DMS153 (cell line): ENCODE measurements at places on chromosomes 12 and 14.
A peak's percentile ranks its signal among the peaks of the same experiment; 100 is the strongest.

- DNase-seq, result no peak
These were observed 27.5 kb downstream of the CMKLR1 start for GRCh38 chr12:108311605-108312004.

DNA sequence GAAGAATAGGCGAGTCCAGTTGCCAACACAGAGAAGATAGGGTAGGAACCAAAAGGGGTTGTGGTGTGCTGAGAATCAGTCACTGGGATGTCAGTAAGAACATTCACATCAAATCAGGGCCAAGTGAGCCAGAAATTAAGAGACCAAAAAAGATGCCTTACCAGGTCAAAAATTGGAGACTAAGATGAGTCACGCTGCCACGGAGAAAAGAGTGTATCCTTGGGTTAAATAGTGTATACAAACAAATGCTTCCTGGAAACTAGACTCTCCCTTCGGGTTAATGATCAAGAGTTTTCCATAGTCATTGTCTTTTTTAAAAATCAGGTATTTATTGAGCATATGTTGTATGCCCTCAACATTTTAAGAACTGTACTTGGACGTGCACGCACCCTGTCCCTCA, 45.2 kb upstream of the BAZ1A start:
- no peak for DNase-seq

DNA sequence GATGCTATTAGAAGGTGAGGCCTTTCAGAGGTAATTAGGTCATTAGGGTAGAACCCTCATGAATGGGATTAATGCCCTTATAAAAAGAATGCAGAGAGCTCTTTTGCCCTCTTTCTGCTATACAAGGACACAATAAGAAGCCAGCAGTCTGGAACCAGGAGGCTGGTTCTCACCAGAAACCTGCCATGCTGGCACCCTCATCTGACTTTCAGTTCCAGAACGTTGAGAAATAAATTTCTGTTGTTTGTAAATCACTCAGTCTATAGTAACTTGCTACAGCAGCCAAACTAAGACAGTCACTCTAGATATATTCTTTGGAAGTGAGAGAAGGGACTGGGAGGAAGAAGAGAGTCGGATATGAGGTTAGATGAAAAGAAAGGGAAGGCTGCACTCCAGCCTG, 125.0 kb upstream of the MYF6 start:
- no peak for DNase-seq

DNA sequence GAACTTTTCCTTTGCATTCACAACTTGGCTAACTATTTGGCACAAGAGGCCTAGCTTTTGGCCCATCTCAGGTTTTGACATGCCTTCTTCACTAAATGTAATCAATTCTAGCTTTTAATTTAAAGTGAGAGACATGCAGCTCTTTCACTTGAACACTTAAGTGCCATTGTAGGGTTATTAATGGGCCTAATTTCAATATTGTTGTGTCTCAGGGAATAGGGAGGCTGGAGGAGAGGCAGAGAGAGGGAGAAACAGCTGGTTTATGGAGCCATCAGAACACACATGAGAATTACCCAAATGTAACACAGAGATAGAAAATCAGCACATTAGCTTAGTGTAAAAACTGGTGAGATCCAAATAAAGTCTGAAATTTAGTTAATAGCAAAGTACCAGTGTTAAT, 157.4 kb downstream of the RPAP3 start:
- no peak for DNase-seq

- no peak for DNase-seq
These were observed 19.3 kb downstream of the JAG2 start for GRCh38 chr14:105149146-105149781.

DNA sequence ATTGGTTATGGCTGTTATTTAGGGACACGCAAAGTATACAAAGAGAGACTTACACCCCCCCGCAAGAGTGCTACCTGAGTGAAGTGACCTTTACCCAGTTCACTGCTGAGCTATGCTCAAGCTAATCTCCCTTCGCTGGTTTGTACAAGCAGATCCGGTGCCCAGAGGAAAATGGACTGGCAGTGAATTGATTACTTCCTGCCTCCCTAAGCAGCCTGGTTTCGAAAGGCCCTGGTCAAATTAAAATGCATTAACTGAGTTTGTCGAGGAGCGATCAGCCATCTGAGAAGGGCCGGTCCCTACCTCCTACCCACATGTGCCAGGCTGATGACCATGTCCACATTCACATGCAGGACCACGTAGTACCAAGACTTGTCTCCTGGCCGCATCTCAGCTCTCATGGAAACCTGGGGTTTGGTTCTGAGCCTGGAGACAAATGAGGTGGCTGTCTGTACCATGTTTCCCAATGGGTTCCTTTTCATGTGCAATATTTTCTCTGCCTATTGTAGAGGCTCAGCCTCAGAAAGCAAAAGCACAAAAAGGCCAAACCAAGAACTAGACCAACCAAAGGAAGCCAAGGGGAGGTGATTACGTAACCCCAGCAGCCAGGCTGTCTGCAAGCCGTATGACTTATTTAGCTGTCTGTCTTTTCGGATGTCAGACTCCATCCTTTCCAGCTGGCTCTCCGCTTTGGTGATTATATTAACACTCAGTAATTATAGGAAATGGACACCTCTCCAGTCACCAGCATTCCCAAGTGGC, 284.7 kb upstream of the PWP1 start:
- no peak for DNase-seq

- no peak for DNase-seq
These were observed 2.3 kb downstream of the SPPL3 start for GRCh38 chr12:120901818-120902217.

DNA sequence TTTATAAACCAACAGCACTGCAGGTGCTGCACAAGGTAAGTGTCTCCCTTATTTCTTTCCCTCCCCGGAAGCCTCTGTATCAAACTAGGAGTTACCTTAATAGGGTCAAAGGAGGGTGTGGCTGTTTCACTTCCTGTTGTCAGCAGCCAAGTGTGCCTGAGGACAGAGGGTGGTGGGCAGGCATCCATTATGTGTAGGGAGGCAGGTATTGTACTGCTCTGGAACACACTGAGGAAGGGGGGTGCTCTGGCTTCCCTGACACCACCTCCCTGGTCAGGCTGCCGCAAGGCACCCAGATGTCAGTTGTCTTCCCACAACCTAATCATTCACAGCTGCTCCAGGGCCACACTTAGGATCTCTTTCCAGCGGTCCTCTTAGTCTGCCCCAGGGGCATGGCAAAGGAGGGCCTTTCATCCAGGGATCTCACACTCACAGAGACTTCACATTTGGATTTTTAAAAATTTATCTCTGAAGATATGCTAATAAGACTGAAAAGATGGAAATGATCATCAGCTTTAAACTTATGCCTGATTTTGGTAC, 132.0 kb upstream of the ARHGAP5 start:
- peak; percentile 92 for DNase-seq

DNA sequence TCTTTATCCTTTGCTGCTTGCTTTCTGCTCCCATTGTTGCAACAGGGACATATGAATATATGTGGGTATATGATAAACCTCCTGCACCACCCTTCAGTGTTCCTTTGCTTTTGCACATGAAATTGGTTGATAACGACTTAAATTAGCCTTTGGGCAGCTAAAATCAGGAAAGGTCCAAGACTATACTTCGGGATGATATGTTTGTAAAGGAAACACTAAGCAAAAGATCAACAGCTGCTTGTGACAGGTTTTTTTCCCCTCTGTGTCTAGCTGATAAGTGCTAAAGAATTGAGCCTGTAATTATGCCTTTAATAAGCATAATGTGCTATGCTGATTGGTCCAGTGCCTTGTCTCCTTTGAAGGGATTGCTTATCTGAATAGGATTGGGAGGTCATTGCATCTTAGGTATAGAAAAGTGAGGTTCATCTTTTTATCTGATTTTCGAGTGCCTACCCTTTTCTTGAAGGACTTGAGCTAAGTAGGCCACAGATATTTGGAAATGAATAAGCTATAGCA, 59.4 kb downstream of the PPHLN1 start:
- no peak for DNase-seq

- DNase-seq, result no peak
These were observed 353.8 kb upstream of the FAR2 start for GRCh38 chr12:28795311-28795710.

DNA sequence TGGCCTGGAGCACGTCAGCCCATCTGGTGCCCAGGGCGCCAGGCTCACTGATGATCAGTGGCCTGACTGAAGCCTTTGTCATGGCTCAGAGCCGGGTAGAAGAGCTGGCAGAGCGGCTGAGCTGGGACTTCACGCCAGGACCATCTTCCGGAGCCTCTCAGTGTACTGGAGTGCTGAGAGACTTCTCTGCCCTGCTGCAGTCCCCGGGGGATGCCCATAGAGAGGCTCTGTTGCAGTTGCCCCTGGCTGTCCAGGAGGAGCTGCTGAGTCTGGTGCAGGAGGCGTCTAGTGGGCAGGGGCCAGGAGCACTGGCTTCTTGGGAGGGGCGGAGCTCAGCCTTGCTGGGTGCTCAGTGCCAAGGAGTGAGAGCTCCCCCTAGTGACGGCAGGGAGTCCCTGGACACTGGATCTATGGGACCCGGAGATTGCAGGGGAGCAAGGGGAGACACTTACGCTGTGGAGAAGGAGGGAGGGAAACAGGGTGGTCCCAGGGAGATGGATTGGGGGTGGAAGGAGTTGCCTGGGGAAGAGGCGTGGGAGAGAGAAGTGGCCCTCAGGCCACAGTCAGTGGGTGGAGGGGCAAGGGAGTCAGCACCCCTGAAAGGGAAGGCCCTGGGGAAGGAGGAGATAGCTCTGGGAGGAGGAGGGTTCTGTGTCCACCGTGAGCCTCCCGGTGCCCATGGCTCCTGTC, 2.0 kb downstream of the KHNYN start:
- DNase-seq, result peak; percentile 62

GRCh38 chr12:54558311-54558710, 8.9 kb downstream of the PDE1B start:
- DNase-seq, result no peak

GRCh38 chr12:121798787-121799155, 5.0 kb upstream of the SETD1B start:
- no peak for DNase-seq

GRCh38 chr14:95346820-95347219, 27.1 kb upstream of the CLMN start:
- DNase-seq, result no peak

DNA sequence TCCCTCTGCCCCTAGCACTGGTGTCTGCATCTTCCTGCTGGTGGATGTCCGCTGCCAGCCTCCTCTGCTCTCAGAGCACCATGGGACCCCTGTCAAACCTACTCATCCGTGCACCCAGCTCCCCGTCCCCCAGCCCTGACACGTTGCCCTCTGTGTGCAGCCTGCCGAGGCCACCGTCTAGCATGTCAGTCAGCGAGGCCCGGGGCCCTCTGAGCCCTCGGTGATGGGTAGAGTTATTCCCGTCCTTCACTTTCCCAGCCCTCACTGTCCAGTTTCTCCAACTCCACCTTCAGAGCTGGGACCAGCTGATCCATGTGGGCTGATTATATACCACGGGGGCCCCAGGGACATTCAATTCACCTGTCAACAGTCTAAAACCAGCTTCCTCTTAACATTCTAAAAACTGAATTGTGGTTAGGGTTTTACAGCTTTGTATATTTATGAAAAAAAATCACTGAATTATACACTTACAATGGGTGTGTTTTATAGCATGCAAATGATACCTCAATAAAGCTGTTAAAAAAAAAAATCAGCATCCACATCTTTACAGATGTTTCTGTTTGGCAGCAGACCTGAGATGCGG, 61.3 kb downstream of the CCDC88C start:
- no peak for DNase-seq

- no peak for DNase-seq
These were observed 36.4 kb upstream of the PRIMA1 start for GRCh38 chr14:93824518-93825234.

DNA sequence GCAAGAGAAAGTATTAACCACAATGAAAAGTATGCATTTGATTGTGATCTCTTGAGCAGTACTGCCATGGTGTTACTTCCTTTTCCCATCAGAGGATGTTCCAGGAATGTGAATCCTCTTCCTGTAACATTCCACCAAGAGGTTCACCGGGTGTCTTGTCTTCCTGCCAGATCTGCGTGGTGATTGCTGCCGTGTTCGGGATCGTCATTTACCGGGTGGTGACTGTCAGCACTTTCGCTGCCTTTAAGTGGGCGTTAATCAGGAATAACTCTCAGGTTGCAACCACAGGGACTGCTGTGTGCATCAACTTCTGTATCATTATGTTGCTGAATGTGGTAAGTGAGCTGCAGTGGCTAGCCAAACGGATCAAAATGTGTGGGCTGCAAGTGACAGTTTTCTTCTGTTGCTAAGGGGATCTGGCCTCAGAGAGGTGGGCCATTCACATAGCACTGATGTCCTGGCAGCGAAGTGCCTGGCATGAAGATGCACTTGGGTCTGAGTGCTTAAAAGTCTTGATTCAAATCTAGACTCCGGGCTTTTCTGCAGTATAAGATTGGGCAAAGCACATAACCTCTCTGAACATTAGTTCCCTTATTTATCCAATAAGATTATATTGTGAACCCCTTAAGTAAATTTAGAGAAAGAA, 123.4 kb downstream of the SLC5A8 start:
- DNase-seq, result no peak

DNA sequence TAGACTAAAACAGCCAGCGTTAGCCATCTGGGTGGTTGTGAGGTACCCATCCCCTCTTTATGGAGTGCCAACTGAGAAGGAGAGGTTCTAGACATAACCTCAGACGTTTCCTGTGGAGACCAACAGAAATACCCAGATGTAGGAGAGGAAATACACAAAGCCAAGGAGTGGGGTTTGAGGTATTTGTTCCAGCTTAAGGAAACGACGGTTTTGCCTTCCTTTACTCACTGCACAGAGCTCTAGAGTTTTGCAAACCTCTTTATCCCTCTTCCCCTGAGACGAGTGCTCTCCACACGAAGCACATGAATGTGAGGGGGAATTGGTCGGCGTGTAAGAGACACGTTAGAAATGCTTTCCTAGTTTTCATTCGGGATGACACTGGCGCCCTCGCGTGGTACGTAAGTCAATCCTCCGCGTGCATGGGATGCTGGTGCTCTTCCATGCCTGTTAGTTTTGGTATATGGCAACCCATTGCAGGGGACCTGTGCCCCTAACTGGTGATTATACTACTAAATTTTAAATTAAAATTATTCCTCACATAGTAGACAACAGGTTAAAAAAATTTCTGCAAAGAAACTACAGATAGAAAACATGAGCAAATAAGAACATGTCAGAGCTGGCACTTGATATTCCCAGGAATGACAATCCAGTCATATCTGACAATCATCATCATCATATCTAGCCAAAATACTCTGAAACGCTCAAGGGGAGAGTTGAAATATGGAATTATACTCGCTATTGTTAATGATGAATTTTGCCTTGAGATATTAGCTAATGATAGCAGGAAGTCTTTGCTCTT, 121.7 kb downstream of the PPM1H start:
- no peak for DNase-seq

DNA sequence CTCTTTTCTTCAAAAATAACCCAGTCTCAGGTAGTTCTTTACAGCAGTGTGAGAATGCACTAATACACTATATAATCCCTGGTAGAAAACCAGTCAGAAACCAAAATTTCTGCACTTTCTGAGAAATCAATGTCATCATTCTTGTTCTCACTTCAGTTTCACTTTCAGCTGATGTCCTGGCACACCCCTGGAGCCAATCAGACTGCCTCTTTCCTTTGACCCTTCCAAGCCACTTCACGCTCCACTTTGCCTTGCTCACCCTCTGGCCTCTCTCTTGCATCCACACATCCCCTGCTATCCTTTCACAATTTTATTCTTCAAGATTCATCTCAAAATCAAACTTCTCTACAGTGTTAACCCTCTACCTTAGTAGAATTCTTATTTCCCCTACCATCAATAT, 181.1 kb downstream of the ASCL1 start:
- DNase-seq, result no peak

GRCh38 chr12:117596968-117597367, 235.5 kb upstream of the NOS1 start:
- DNase-seq, result peak; percentile 82
